ENCODE measurements at places on chromosomes 1 and 21.

DNA sequence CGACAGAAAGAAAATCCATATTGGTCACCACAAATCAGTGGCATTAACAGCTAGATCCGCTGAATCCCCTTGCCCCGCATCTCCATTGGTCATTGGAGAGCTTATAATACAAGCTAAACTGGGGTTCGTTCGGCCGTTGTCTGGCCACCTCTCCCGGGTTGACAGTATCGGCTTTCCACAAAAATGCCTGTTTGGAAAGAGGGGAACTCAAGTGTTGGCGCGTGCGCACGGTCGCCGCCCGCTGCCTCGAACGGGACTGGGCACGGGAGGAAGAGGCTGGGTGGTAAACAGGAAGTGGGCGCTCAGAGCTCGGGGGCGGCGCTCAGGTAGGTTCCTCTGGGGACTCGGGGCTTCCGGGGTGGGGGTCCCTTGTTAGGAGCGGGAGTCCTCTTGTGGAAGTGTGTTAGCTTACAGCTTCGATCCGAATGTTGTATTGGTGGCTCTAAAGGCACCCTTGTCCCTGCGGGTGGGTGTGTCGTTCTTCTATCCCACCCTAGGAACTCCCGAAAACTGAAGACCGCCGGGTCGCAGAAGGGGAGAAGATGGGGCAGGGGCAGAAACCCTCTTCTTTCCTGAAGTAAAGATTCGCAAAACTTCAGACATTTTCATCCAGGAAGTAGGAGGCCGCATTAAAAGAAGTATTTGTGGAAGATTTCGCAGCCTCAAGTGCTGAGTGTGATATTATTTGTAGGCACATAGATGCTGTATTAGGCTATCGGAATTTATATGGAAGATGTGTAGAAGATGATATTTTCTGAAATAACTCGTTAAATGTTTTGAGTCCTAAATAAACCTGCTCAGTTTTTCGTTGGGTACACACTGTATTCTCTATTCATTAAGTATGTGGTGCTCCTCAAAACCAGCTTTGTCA is 962 bp downstream of the BROX start:
- DNase-seq, result peak; percentile 86

- DNase-seq, result no peak
Measured at GRCh38 chr1:199580300-199580699, 447.2 kb upstream of the NR5A2 start.

- DNase-seq, result no peak
Measured at GRCh38 chr1:37158113-37158749, 123.9 kb upstream of the GRIK3 start.

GRCh38 chr1:243568793-243569192 is 281.2 kb downstream of the AKT3 start:
- no peak for DNase-seq

DNA sequence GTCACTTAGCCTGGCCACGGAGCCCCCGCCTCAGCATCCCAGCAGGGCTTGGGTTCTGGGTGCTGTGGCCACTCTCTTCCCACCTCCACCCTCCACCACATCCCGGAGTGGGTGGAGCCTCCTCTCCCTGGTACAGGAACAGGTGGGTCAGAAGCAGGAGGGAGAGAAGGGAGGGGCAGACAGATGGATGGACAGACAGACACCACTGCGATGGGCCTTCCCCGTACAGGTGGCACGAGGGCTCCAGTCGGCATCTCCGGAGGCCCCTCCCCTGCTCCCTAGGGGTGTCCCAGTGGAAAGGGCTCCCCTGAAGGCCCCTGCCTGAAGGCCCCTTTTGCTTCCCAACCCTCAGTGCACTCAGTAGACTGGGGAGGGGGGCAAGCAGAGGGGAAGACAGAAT is 96.9 kb upstream of the TARDBP start:
- no peak for DNase-seq

- peak; percentile 43 for DNase-seq
Measured at GRCh38 chr1:244919320-244920282, 55.3 kb upstream of the HNRNPU start.

GRCh38 chr1:116682641-116683221 is 15.2 kb upstream of the IGSF3 start:
- no peak for DNase-seq

GRCh38 chr1:12229386-12229834 is 420 bp upstream of the VPS13D start:
- no peak for DNase-seq

DNA sequence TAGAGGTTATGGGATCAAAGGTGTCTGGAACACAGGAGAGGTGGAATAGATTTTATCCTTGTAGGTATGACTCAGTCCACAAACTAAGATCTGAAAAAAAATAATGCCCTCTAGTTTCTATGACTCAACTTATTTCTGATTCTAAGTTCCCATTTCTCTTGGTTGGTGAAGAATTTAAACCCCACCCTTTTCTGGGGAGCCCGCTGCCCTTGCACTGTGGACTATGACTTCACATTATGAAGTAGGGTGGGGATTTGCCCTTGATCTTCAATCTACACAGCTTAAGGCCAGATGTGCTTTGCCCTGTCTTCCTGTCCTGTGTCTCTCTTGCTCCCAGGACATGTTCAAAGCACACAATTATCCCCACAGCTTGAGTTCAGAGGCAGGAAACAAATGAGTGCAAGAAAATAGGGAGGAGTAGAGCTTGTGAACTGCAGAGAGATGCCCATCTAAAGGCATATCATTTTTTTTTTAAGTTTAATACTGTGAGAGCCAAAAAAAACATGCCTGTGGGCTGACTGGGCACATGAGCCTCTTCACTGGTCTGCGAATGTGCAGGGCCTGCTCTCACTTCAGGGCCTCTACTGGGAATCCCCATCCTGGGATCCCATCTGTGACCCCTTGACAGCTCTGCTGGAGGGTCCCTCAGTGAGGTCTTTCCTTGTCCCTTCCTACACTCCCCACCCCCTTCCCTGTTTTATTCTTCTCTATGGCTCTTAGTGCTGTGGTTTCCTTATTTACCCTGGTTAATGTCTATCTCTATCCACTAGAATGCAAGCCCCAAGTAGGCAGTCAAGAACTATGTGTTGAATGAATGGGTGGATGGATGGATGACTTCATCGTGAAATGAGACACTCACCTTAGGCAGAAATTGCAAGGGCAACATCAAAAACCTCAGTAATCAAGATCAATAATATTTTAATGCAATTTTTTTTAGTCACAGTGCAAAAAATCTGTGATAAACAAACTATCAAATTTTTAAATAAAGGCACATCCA is 61.5 kb downstream of the CD58 start:
- no peak for DNase-seq

DNA sequence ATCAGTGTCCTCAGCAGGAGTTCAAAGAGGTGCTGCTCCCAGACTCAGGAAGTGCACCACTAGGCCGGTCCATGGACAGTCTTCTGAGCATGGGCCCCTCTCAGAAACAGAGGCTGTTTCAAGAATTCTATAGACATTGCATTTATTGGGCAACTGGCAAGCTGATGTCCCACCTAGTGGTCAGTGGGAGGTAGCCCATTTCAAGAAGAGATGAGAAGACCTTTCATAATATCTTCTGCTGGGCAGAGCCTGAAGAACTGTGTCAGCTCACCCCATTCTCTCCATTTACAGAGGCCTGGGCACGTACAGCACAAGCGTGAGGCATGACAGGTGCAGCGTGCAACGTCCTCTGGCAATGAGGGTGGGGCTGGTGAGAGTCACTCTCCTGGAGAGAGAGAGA is 216.0 kb downstream of the DYRK1A start:
- DNase-seq, result peak; percentile 61

- DNase-seq, result no peak
Measured at GRCh38 chr1:51792864-51793263, 85.7 kb downstream of the NRDC start.

GRCh38 chr1:71780681-71781080 is 501.7 kb downstream of the NEGR1 start:
- DNase-seq, result peak; percentile 16

- DNase-seq, result peak; percentile 43
Measured at GRCh38 chr21:36859744-36860501, 106.5 kb downstream of the HLCS start.

DNA sequence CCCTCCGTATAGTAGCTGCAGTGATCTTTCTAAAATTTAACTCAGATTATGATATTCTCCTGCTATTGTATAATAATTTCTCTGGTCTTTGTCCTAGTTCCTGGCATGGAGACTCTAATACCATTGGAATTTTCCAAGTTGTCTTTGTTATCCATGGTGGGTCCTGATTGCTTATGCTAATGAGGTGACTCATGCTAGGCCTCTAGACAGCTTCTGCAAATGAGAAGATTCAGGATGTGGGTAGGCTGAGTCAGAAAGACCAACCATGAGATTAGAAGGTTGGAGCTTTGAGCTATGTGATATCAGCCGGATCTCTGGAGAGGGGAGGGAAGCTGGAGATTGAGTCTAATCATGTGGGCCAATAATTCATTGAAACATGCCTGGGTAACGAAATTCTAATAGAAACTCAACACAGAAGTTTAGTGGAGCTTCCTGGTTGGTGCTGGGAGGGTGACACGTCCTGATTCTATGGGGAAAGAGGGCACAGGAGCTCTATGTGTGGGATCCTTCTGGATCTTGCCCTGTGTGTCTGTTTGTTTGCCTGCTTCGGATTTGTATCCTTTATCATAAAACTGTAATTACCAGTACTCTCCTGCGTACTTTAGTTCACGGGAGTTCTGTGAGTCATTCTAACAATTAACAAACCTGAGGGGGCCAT is 73.2 kb upstream of the CNIH3 start:
- DNase-seq, result no peak

DNA sequence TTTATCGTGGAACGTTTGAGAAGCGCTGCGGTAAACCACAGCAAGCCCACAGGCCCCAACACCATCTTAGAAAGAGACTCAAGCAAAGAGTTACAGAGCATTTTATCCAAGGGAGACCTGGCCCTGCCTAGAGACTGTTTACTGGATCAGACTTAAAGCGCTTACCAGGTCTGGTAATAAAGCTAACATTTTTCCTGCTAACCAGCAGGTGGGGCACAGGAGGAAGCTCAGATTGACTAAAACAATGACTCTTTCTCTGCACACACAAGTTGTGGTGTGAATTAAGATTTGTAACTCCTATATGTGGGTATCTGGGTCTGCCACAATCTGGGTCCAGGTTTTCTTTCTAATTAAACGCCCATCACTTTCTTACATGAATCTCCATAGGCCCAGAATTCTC is 136.5 kb upstream of the ETS2 start:
- DNase-seq, result no peak

- no peak for DNase-seq
Measured at GRCh38 chr1:241932845-241933244, 24.7 kb upstream of the BECN2 start.

- peak; percentile 64 for DNase-seq
Measured at GRCh38 chr1:221708076-221708571, 33.8 kb downstream of the DUSP10 start.

- DNase-seq, result no peak
Measured at GRCh38 chr1:64680599-64680998, 64.3 kb upstream of the RAVER2 start.

- no peak for DNase-seq
Measured at GRCh38 chr1:244106837-244107493, 55.9 kb downstream of the ZBTB18 start.
